ENCODE measurements at places on chromosomes 11 and 22.
A peak's percentile ranks its signal among the peaks of the same experiment; 100 is the strongest.

DNA sequence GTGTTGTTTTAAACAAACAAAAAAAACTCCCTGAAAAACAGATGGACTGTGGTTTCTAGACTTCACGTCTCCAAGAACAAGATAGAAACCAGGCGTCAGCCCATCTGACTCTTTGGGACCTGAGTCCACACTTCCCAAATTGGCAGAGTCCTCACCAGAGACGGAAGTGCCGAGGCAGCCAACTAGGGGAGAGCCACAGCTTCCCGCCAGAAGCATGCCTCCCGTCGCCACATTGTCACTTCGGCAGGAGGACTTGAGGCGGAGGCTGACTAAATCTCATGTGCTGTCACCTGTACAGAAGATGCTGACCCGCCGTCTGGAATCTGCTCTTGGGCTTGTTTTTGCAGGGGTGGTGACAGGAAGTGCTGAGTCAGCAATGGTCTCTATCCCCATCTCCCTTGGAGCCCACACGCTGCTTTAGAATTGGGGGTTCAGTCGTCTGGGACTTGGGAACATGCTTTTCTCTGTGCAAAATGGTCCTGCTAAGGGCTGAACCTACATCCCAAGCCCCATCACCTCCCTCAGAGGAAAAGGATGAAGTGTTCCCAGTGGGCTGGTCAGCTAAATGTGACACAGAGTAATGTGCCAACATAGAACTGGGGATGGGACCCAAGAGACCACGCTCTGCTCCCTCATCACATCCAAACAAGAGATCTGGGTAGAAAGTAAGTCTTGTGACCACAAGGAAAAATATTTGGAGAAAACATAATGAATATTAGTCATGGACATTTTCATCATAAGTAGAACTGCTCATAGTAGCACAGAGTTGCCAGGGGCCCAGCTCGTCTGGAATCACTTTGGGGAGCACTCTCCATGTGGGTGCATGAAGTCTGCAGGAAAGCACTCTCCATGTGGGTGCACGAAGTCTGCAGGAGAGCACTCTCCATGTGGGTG lies 152.9 kb downstream of the SNX19 start:
- peaks cover 6% of the 10 kb centered on the region for H3K27me3 ChIP-seq
- H3K4me1 ChIP-seq = peaks cover 2% of the 10 kb centered on the region
- H3K4me3 ChIP-seq = no peak overlapping the region
- H3K36me3 ChIP-seq = no peaks in the 10 kb centered on the region
- no peak overlapping the region for H3K27ac ChIP-seq

GRCh38 chr11:73757598-73757997 lies 3.3 kb downstream of the RAB6A start:
- DNase-seq = no peak
- peaks cover 1% of the 10 kb centered on the region for H3K36me3 ChIP-seq
- no peak overlapping the region for H3K4me3 ChIP-seq
- no peak overlapping the region for H3K27ac ChIP-seq

GRCh38 chr11:46338988-46339666 lies 8.1 kb upstream of the DGKZ start:
- H3K4me3 ChIP-seq = no peak overlapping the region
- H3K4me1 ChIP-seq = no peaks in the 10 kb centered on the region
- no peak overlapping the region for H3K27ac ChIP-seq
- H3K36me3 ChIP-seq = no peaks in the 10 kb centered on the region
- H3K27me3 ChIP-seq = peaks cover 15% of the 10 kb centered on the region

GRCh38 chr11:117874253-117874909 lies 2.1 kb downstream of the FXYD6 start:
- H3K4me1 ChIP-seq = peaks cover 19% of the 10 kb centered on the region
- peaks cover 38% of the 10 kb centered on the region for H3K27me3 ChIP-seq
- H3K36me3 ChIP-seq = no peaks in the 10 kb centered on the region
- no peak overlapping the region for H3K4me3 ChIP-seq

GRCh38 chr22:29872989-29873388 lies 10.0 kb upstream of the MTMR3 start:
- H3K27me3 ChIP-seq = peaks cover 4% of the 10 kb centered on the region
- no peak overlapping the region for H3K27ac ChIP-seq
- H3K36me3 ChIP-seq = no peaks in the 10 kb centered on the region
- H3K4me3 ChIP-seq = no peak overlapping the region
- no peak for DNase-seq

DNA sequence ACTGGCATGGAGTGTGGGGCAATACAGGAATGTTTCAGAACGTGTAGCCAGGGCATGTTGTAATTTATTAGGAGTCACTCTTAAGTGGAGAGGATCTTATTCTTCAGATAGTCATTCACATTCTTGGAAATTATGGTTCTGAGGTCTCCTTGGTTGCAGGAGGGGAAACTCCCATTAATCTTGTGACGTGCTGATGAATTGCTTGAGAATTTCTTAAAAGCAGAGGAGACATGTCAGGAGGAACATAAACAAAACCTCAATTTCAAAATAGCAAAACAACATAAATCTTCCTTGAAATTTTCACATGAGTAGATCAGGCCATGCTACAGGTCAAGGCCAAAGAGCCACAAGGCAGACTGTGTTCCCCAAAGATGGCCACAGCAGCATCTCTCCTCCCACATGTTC lies 50.4 kb downstream of the ADM start:
- DNase-seq = no peak
- peaks cover 9% of the 10 kb centered on the region for H3K4me1 ChIP-seq
- H3K27ac ChIP-seq = no peak overlapping the region

DNA sequence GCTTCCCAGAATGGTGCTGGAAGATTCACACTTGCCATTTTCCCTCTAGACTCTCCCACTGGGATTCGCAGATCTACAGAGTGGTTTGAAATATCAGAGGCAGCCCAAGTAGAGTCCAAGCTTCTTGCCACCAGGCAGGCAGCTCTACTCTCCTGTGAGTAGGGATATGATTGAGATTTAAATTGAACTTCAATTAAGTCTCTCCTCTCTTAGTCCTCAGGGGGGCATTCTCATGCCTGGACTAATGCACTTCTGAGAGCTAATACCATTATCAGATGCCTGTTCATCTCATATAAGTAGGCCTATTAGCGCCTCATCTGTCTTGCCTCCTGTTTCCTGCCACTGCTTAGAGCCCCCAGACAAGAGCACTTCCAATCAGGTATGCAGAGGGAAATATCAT lies 25.5 kb upstream of the AMPD3 start:
- H3K36me3 ChIP-seq = peaks cover 4% of the 10 kb centered on the region
- H3K27ac ChIP-seq = no peak overlapping the region
- H3K4me1 ChIP-seq = no peaks in the 10 kb centered on the region
- DNase-seq = no peak
- peaks cover 6% of the 10 kb centered on the region for H3K27me3 ChIP-seq

GRCh38 chr11:78472905-78473304 lies 55.3 kb upstream of the GAB2 start:
- H3K4me1 ChIP-seq = peaks cover 8% of the 10 kb centered on the region
- H3K4me3 ChIP-seq = no peak overlapping the region
- peaks cover 23% of the 10 kb centered on the region for H3K36me3 ChIP-seq
- H3K27me3 ChIP-seq = no peaks in the 10 kb centered on the region

GRCh38 chr11:31110830-31111229 lies 258.7 kb downstream of the DCDC1 start:
- H3K27me3 ChIP-seq = peaks cover 6% of the 10 kb centered on the region
- H3K4me1 ChIP-seq = no peaks in the 10 kb centered on the region
- H3K36me3 ChIP-seq = no peaks in the 10 kb centered on the region
- DNase-seq = no peak
- no peak overlapping the region for H3K27ac ChIP-seq

- H3K4me1 ChIP-seq = peaks cover 69% of the 10 kb centered on the region
- peak; percentile 70 for DNase-seq
- H3K27ac ChIP-seq = peak overlapping the region; percentile 98
- peaks cover 4% of the 10 kb centered on the region for H3K36me3 ChIP-seq
Observed at GRCh38 chr11:72738199-72739141, 13.7 kb downstream of the ARAP1 start.

GRCh38 chr11:117316197-117316961 lies at the start of gene BACE1:
BACE1 (minus strand) TSS chr11:117316256; CDS start chr11:117315795, 461 bp downstream.
- peaks cover 20% of the 10 kb centered on the region for H3K27me3 ChIP-seq
- peak within 1 kb of the TSS; percentile 64 for H3K4me3 ChIP-seq
- peaks cover 3% of the 10 kb centered on the region for H3K4me1 ChIP-seq
- no peaks in the 10 kb centered on the region for H3K36me3 ChIP-seq
- H3K27ac ChIP-seq = no peak within 1 kb of the TSS

DNA sequence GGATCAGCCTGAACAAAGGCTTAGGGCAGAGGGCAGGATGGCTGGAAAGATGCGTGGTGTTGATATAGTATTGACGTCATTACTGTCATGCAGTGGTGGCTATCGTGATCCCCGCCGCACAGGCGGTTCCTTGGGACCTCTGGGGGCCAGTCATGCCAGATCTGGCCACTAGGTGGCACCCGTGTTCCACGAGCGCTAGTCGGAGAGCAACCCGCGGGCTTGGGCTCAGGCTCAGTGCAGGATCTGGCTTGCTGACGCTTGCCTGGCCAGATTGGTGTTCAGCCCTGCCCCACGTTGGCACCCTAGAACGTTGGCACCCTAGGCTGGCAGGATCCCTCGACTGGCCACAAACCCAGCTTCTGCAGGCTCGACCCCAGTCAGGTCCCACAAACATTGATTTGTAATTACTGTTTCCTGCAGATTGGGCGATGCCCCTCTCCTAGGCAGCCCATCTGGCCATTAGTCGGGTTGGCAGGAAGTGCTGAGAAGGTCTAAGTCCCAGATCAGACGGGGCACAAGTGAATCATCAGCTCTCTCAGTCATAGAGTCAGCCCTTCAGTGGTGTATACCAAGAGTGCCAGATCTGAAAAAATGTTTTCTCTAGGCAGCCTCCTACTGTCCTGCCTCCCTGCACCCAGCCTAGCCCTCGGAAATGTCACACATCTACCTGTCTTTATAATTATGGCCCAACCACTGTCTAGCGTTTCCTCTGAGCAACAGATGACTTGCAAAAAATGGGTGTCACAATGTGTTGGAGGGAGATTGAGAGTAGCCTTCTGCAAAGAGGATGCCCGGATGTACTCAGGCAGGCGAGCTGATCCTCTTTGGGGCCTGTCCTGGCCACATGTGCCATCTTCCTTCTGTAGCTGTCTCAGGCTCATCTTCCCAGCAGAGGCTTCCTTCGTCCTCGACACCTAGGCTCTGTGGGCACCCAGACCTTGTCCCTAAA lies 315.3 kb downstream of the TMEM135 start:
- no peak overlapping the region for H3K27ac ChIP-seq
- DNase-seq = peak; percentile 88
- H3K27me3 ChIP-seq = peaks cover 3% of the 10 kb centered on the region
- H3K36me3 ChIP-seq = no peaks in the 10 kb centered on the region
- H3K4me3 ChIP-seq = no peak overlapping the region

DNA sequence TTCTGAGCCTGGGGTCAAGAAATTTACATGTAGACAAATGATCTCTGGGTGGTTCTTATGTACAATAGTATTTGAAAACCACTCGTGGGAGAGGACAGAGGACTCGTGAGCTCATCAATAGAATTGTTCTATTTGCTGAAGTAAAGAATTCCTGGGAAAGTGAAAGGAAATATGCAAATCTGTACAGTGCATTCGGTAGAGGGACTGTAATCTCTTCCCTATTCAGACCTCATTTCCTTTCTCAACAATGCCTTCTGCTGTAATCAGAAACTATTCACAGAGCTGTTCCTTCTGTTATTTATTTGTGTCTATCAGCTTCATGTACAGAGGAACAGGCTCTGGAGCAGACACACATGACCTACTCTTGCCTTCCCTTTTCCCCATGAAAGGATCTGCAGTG lies 709.4 kb upstream of the KIRREL3 start:
- H3K27me3 ChIP-seq = peaks cover 3% of the 10 kb centered on the region
- DNase-seq = no peak
- no peak overlapping the region for H3K27ac ChIP-seq
- no peaks in the 10 kb centered on the region for H3K4me1 ChIP-seq
- no peaks in the 10 kb centered on the region for H3K36me3 ChIP-seq

GRCh38 chr22:50432131-50432876 lies 42.5 kb downstream of the SBF1 start:
- peak overlapping the region; percentile 65 for H3K27ac ChIP-seq
- H3K36me3 ChIP-seq = peaks cover 16% of the 10 kb centered on the region
- DNase-seq = no peak
- H3K27me3 ChIP-seq = no peaks in the 10 kb centered on the region
- no peak overlapping the region for H3K4me3 ChIP-seq
- no peaks in the 10 kb centered on the region for H3K4me1 ChIP-seq

GRCh38 chr11:129402206-129403171 lies 26.8 kb downstream of the BARX2 start:
- no peak for DNase-seq
- H3K36me3 ChIP-seq = no peaks in the 10 kb centered on the region
- no peaks in the 10 kb centered on the region for H3K4me1 ChIP-seq
- no peak overlapping the region for H3K4me3 ChIP-seq
- no peak overlapping the region for H3K27ac ChIP-seq
- H3K27me3 ChIP-seq = peaks cover 3% of the 10 kb centered on the region

- no peaks in the 10 kb centered on the region for H3K27me3 ChIP-seq
- H3K4me3 ChIP-seq = peak overlapping the region; percentile 94
- H3K4me1 ChIP-seq = peaks cover 33% of the 10 kb centered on the region
- no peaks in the 10 kb centered on the region for H3K36me3 ChIP-seq
- peak overlapping the region; percentile 89 for H3K27ac ChIP-seq
Observed at GRCh38 chr11:64226507-64227051, 505 bp downstream of the NUDT22 start.

DNA sequence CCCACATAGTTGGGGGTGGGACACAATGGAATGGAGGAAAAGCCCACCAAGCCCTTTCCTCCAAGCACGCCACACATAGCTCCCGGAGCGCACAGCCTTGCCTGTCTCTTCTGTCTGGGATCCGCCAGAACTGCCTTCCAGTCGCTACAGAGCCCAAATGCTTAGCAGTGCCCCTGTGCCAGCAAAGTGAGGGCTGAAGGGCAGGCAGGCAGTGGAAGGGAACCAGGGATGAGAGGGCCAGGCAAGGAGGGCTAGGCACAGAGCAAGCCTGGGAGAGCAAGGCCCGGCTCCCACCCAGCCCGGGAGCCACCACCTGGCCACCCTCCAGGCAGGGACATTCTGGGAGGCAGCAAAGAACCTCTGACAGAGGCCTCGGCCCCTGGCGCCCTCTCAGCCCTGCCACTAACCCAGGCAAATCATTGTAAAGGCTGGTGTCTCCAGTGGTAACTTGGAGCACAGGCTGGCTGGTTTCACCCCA lies 32.5 kb downstream of the PPP2R1B start:
- H3K4me3 ChIP-seq = no peak overlapping the region
- H3K36me3 ChIP-seq = peaks cover 6% of the 10 kb centered on the region
- no peaks in the 10 kb centered on the region for H3K27me3 ChIP-seq
- DNase-seq = no peak
- H3K4me1 ChIP-seq = no peaks in the 10 kb centered on the region
- no peak overlapping the region for H3K27ac ChIP-seq

DNA sequence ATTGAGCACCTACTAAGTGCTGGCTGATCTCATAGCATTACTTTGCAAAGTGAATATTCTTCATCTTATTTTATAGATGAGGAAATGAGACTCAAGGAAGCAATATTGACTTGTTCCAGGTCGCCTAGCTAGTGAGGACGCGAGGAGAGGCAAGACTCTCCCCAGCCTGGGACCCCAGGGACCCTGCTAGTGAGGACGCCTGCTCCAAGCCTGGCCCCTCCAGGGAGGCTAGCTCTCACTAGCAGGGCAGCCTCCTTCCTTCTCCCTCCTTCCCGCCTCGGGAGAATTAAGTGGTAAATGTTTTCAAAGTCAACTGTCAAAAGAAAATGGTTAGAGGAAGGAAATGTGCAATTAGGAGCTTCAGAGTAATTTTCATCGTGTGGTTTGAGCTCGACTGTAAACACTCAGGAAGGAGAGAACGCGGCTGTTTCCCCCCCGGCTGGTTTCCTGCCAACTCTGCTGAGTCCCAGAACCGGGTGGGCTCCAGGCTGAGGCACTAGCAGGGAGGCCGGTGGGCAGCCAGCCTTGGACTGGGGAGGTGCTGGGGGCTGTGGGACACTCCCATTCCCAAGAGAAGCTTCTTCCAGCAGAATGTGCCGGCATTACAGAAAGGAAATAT lies 17.9 kb downstream of the MYEOV start:
- no peaks in the 10 kb centered on the region for H3K27me3 ChIP-seq
- peak overlapping the region; percentile 1 for H3K4me3 ChIP-seq
- DNase-seq = no peak

GRCh38 chr11:124867700-124868099 lies 2.5 kb downstream of the ROBO3 start:
- H3K36me3 ChIP-seq = no peaks in the 10 kb centered on the region
- H3K27me3 ChIP-seq = peaks cover 59% of the 10 kb centered on the region
- no peak overlapping the region for H3K27ac ChIP-seq

All from memory B cell (primary cell).